ENCODE measurements at places on chromosomes 5 and 9.

- no peak for DNase-seq
- no peak overlapping the region for H3K27ac ChIP-seq
- H3K4me3 ChIP-seq: no peak overlapping the region
- H3K27me3 ChIP-seq: no peaks in the 10 kb centered on the region
- H3K36me3 ChIP-seq: no peaks in the 10 kb centered on the region
These were observed 6.9 kb upstream of the EGR1 start for GRCh38 chr5:138458384-138458783.

GRCh38 chr9:112858625-112859147, 32.0 kb downstream of the SLC46A2 start:
- no peaks in the 10 kb centered on the region for H3K27me3 ChIP-seq
- H3K36me3 ChIP-seq: no peaks in the 10 kb centered on the region
- H3K27ac ChIP-seq: no peak overlapping the region

DNA sequence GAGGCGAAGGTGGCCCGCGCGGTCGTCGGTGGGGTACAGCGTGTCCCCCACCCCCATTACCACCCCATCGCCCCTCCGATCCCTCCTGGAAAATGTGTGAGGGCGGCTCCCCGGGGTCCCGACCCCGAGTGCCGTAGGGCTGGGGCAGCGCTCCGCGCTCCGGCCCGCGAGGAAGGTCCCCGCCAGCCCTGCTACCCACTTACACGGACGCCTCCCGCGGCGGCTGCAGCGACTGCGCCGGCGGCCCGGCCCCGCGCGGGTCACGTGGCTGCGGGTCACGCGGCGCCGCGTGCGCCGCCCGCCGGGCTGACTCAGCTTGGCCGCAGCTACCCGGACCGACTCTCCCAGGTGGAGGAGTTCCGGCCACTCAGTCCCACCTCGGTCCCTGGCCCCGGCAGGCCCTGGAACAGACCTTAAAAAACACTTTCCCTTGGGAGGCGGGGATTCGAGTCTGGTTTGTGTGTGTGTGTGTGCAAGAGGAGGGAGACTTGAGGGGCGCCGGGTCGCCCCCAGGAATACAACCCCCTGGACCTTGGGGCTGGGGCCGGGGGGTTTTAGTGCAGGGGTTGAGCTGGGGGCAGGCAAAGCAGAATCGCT, at the start of gene GNPDA1:
TSS of gene GNPDA1 (minus strand) at position 236 of the 597 bp plus-strand sequence. CDS start 992 bp downstream, outside the sequence.
- H3K27me3 ChIP-seq: no peaks in the 10 kb centered on the region
- peak; percentile 64 for DNase-seq
- peaks cover 62% of the 10 kb centered on the region for H3K4me1 ChIP-seq
- no peaks in the 10 kb centered on the region for H3K36me3 ChIP-seq

DNA sequence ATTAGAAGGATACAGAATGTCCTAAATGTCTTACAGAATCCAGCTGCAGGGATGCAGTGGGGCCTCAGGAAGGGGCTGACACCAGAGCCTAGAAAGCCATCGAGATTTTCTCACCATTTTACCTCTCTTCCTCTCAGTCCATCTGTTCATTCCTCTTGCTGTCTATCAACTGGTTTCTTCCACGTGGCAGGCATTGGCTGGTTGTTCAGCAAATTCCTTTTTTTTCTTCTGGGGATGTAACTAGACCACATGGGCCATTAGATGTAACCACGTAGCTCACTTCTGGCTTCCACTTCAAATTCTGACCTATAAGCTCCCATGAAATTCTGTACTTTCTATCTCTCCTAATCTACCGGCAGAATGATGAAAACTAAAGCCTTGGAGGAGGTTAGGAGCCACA, 93.6 kb upstream of the MTAP start:
- H3K36me3 ChIP-seq: no peaks in the 10 kb centered on the region
- no peak overlapping the region for H3K4me3 ChIP-seq
- no peak overlapping the region for H3K27ac ChIP-seq
- H3K4me1 ChIP-seq: no peaks in the 10 kb centered on the region
- H3K27me3 ChIP-seq: no peaks in the 10 kb centered on the region

DNA sequence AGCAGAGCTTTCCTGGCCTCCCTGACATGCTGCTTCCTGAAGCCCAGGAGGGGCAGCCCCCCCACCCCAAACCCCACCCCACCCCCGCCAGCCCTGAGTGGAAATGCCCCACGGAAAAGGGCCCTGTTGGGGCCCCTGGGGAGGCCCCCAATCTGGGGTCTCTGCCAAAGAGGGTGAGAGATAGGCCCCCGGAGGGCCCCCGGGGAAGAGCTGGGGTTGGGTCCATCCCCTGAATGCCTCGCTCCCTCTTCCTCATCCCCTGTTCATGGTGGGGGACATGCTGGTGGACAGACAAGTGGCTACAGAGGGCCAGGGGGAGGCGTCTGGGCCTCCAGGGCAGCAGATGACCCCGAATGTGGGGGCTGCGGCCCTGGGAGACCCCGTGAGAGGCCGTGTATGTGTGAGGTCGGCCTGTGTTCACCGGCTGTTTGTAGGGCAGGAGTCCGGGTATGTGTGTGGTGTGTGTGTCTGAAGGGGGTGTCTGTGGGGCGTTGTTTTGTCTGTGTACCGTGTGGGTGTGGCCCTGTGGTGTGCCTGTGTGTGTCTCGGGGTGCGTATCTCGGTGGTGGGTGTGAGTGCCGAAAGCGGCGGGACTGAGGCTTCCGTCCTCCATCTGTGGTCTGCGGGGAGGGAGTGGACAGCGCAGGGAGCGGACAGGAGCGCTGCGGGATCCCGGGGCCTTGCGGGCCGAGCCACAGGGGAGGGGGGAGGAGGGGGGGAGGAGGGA, 11.3 kb downstream of the C9orf50 start:
- H3K4me3 ChIP-seq: no peak overlapping the region
- peak overlapping the region; percentile 57 for H3K27ac ChIP-seq
- DNase-seq: peak; percentile 59
- no peaks in the 10 kb centered on the region for H3K27me3 ChIP-seq
- H3K36me3 ChIP-seq: no peaks in the 10 kb centered on the region

DNA sequence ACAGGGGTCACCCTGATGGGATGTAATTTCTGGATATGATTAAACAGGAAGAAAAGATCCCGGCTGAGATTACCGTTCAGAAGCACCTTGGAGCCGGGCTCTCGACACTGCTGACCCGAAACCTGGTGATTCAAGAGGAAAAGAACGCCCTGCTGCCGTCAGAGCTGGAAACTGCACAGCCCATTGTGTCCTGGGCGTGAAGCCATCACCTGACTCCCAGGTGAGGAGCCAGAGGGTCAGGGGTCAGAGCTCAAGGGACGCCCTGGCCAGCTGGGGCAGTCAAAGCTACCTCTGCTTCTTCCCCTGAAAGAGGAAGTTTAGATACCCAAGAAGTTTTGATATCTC, 17.8 kb upstream of the SLC12A7 start:
- no peaks in the 10 kb centered on the region for H3K36me3 ChIP-seq
- H3K4me1 ChIP-seq: no peaks in the 10 kb centered on the region
- DNase-seq: no peak
- H3K4me3 ChIP-seq: no peak overlapping the region
- H3K27ac ChIP-seq: no peak overlapping the region

DNA sequence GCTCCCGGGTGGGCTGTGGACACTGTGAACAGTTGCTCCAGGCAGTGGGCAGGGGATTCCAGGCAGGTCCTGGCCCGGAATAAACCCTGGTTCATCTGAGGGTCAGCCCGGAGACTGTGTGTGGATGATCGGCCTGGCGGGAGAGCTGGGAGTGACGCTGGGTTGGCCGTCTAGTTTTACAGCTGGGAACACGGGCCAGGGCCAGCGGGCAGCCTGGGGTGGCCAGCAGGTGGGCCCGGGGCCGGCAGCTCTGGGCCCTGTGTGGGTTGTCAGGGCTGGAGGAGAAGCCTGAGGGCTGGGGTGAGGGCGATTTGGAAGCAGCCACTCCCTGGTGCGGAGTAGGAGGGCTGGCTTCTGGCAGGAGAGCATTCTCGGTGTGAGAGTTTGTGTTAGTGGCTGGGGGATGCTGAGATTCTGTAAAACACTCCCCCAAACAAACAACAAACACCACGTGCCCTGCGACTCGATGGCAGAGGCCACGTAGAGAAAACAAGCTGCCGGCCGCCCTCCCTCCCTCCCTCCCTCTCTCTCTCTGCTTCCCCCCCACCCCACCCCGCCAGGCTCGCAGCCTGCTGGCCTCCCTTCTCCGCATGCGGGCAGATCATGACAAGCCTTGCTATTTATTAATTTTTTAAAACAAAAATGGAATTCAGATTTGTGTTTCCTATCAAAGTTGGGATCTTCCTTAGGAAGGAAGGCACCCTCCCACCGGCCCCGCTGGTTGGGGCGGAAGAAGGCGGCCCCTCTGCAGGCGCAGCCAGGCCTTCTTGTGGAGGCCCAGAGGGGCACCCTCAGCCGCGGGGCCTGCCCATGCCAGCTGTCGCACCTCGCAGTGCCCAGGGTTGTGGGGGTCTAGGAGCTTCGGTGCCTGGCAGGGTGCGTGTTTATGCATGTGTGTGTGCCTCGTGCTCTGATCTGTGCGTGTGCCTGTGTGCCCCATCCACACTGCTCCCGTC, 49.5 kb downstream of the RXRA start:
- H3K36me3 ChIP-seq: no peaks in the 10 kb centered on the region
- H3K27me3 ChIP-seq: no peaks in the 10 kb centered on the region
- no peak for DNase-seq
- H3K4me1 ChIP-seq: no peaks in the 10 kb centered on the region
- H3K27ac ChIP-seq: no peak overlapping the region
- no peak overlapping the region for H3K4me3 ChIP-seq

GRCh38 chr9:116550696-116551436, 136.2 kb upstream of the TRIM32 start:
- H3K27me3 ChIP-seq: no peaks in the 10 kb centered on the region
- H3K36me3 ChIP-seq: no peaks in the 10 kb centered on the region
- H3K4me1 ChIP-seq: no peaks in the 10 kb centered on the region
- DNase-seq: no peak

GRCh38 chr5:14771189-14771588, 100.4 kb downstream of the ANKH start:
- no peak for DNase-seq
- H3K4me3 ChIP-seq: no peak overlapping the region
- no peak overlapping the region for H3K27ac ChIP-seq
- H3K36me3 ChIP-seq: no peaks in the 10 kb centered on the region
- no peaks in the 10 kb centered on the region for H3K27me3 ChIP-seq

- no peak for DNase-seq
- no peak overlapping the region for H3K4me3 ChIP-seq
- H3K27me3 ChIP-seq: no peaks in the 10 kb centered on the region
- no peaks in the 10 kb centered on the region for H3K36me3 ChIP-seq
These were observed 39.1 kb upstream of the RASGRF2 start for GRCh38 chr5:80921026-80921425.

GRCh38 chr5:173341961-173342430, 13.8 kb upstream of the STC2 start:
- no peak overlapping the region for H3K4me3 ChIP-seq
- DNase-seq: no peak
- no peak overlapping the region for H3K27ac ChIP-seq
- no peaks in the 10 kb centered on the region for H3K36me3 ChIP-seq
- no peaks in the 10 kb centered on the region for H3K4me1 ChIP-seq

DNA sequence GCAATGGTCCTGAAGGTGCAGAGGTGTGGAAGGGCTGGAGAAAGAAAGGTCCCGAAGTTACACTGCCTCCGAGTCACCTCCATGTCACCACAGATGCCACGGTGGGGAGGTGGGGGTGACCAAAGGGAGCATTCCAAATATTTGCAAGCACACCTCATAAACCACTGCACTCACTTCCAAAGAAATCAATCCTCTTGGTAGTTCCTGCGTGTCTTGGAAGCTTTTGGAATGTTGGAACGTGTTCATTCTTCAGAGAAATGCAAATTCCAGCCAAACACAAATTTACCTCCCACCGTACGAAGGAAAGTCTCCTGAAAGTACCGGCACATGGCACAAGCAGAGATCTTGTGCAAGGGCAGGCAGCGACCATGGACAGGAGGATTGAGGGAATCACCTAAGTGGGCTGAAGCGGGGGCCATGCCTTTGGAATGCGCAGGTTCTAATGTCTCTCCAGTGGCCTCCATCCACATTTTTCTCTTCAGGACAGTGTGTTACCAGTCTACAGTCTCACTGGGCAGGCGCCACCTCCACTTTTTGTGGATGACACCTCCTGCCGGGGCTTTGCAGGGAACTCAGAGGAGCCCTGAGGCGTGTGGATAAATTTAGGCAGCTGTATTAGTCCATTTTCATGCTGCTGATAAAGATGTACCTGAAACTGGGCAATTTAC, 54.0 kb downstream of the NSUN2 start:
- DNase-seq: no peak
- H3K27me3 ChIP-seq: peaks cover 4% of the 10 kb centered on the region
- no peak overlapping the region for H3K4me3 ChIP-seq
